Stimulated activated CD4-positive, alpha-beta T cell treated with anti-CD3 and anti-CD28 coated beads, Interleukin-2, amount 100 ng/mL, for 4 hours (primary cell): ENCODE measurements at places on chromosomes 16 and 17.

GRCh38 chr16:27259710-27260109 is 8.9 kb downstream of the NSMCE1 start:
- DNase-seq = no peak

DNA sequence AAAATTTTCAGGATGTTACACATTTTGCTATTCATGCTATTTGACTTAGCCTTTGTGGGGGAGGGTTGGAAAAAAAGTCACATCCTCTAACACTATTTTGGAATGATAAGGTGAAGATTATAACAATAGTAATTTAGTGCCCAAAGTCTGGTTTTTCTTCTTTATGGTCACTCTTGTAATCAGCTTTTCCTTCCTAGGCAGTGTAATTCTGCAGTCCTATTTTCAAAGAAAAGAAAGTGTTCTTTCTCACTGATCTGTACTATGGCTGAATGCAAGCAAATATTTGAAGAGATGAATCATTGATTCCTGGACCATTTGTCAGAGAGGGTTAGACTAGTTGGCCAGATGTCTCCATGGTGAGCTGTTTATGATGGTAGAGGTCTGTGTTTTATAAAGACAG is 8.4 kb downstream of the RSPRY1 start:
- DNase-seq = no peak

GRCh38 chr17:42697108-42697811 is 14.9 kb downstream of the CNTNAP1 start:
- no peak for DNase-seq

GRCh38 chr16:24753000-24753399 is 23.5 kb downstream of the TNRC6A start:
- no peak for DNase-seq

- no peak for DNase-seq
These were observed 2.4 kb upstream of the TACO1 start for GRCh38 chr17:63598281-63598680.

GRCh38 chr16:30127993-30128392 is 5.0 kb upstream of the MAPK3 start:
- DNase-seq = no peak

GRCh38 chr17:49294122-49294521 is 63.5 kb upstream of the PHOSPHO1 start:
- DNase-seq = no peak

GRCh38 chr17:50956750-50957523 is 90.8 kb upstream of the TOB1 start:
- peak; percentile 41 for DNase-seq

- DNase-seq = no peak
These were observed 21.3 kb downstream of the B9D1 start for GRCh38 chr17:19341211-19341631.

DNA sequence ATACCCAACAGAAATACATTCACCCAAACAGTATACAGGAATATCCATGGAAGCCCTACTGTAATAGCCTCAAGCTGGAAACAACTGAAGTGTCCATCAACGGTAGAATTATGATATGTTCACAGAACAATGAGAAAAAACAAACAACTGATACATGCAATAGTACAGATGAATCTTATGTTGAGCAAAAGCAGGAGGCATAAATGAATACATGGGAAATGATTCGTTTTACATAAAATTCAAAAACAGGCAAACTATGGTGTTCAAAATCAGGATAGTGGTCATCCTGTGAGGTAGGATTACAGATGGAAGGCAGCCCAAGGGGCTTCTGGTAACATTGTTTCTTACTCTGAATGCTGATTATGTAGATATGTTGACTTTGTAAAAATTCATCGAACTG is 25.1 kb downstream of the RFFL start:
- no peak for DNase-seq

DNA sequence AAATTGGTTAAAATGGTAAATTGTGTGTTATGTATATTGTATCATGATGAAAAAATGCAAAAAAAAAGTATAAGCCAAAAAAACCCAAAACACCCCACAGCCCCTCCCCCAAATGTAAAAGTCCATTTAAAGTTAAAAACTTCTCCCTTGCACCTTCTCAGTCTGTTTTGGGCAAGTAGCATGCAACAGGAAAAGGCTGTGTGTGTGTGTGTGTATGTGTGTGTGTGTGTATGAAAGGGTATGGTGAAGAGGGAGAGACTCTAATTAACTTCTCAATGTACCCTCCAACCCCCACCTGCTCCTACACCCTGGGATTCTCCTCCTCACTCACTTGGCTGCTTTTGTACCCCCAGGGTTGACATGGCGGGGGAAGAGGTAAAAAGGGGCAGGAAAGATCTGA is 9.2 kb upstream of the GGT6 start:
- no peak for DNase-seq

- DNase-seq = no peak
These were observed 354.3 kb upstream of the GOT2 start for GRCh38 chr16:59088431-59088830.

- no peak for DNase-seq
These were observed 16.8 kb upstream of the EMP2 start for GRCh38 chr16:10597187-10597601.

GRCh38 chr17:73419881-73420280 is 108.1 kb upstream of the CDC42EP4 start:
- DNase-seq = no peak

- DNase-seq = no peak
These were observed 61.3 kb downstream of the C16orf95 start for GRCh38 chr16:87255866-87256265.

DNA sequence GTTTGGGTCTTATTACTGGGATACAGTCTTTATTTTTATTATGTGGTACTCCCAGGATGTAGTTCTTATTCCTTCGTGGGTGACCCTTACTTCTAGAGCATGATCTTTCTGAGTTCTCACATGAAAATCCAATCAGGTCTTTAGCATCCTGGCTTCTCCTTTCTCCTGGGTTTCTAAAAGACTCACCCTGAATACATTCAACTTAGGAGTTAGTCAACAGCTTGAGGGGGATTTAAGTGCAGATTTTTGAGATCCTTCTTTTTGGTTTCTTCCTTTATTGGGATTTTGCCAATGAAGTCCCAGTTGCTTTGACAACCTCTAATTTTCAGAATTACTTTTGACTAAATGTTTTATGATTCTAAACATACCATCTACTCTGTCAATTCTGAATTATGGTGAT is 68.2 kb downstream of the SIAH1 start:
- no peak for DNase-seq

GRCh38 chr17:72863526-72864211 is 228.8 kb downstream of the SLC39A11 start:
- DNase-seq = no peak

DNA sequence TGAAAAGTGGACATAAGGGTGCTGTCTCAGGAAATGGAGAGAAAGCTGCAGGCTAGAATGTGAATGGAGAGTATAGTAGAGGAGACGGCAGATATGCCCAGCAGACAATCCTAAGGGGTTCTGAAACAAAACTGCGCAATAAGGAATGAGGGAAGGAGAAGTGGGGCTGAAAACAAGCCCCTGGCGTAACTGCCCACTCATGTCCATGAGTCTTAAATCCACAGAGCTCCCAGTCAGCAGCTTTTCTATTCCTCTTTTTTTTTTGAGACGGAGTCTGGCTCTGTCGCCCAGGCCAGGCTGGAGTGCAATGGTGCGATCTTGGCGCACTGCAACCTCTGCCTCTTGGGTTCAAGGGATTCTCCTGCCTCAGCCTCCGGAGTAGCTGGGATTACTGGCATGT is 5.9 kb downstream of the STRADA start:
- DNase-seq = no peak

GRCh38 chr17:32849879-32850278 is 27.0 kb downstream of the MYO1D start:
- no peak for DNase-seq

GRCh38 chr16:66364959-66365306 is 1.6 kb upstream of the CDH5 start:
- DNase-seq = no peak

- no peak for DNase-seq
These were observed 6.7 kb upstream of the GUCY2D start for GRCh38 chr17:7995724-7996123.

DNA sequence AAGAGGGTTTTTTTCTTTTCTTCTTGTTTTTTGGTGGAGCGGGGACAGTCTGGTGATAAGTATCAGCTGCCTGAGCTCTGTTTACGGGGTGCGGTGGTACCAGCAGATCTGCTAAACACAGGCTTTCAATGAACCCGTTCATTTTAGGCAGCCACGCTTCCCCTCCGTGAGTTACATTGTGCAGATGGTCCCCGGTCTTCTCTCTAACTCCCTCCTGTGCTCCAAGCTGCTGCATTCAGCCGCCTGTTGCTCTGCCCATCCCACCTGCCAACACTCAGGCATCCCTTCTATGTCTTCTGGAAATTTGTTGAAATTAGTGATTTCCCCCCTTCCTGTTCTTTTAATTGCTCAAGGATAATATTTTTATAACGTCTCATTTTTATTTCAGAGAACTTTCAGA is 82.1 kb upstream of the ELAC2 start:
- no peak for DNase-seq

DNA sequence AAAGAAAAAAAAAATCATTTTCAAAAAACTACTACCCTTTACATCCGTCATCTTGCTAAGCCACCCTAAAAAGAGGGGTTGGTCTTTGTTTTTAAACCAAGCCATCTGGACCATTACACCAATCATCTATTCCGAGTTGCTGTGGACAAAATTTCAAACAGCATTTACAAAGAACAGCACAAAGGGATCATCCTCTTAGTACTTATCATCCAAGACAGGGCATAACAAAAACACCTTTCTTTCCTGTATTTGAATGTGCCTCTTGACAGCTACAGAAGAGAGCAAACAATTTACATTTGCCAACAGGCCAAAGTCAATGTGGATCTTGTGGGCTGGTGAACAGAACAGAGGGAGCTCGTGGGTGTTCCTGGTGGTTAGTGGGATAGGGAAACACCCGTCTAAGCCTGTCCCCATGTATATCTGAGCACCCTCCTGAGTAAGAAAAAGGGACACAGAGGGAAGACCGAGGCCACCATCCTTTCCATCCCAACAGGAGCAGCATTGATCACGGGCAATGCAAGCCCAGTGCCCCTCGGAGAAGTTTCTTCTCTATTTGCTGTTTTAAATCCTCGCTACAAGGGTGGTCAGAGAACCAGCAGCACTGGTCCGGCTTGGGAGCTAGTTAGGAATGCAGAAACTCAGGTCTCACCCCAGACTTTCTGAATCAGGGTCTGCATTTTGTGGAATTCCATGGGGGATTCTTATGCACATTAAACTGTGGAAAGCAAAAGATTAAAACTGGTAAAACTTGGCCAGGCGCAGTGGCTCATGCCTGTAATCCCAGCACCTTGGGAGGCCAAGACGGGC is 1.9 kb downstream of the SLC39A11 start:
- no peak for DNase-seq

DNA sequence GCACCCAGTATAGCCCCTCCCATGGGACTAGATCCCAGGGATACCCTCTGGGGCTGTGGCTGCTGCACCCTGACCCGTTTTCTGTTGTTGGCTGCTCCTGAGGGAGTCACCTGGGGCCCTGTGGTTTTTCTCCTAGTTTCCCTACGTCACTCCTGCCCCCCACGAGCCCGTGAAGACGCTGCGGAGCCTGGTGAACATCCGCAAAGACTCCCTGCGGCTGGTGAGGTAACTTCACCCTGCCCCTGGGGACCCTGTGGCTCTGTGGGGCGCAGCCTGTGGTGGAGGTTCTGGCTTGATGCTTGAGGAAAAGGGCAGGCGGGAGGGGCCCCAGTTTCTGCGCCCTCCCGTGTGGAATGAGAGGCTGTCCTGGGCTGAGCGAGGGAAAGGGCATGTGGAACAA is 27.2 kb downstream of the MGRN1 start:
- no peak for DNase-seq

DNA sequence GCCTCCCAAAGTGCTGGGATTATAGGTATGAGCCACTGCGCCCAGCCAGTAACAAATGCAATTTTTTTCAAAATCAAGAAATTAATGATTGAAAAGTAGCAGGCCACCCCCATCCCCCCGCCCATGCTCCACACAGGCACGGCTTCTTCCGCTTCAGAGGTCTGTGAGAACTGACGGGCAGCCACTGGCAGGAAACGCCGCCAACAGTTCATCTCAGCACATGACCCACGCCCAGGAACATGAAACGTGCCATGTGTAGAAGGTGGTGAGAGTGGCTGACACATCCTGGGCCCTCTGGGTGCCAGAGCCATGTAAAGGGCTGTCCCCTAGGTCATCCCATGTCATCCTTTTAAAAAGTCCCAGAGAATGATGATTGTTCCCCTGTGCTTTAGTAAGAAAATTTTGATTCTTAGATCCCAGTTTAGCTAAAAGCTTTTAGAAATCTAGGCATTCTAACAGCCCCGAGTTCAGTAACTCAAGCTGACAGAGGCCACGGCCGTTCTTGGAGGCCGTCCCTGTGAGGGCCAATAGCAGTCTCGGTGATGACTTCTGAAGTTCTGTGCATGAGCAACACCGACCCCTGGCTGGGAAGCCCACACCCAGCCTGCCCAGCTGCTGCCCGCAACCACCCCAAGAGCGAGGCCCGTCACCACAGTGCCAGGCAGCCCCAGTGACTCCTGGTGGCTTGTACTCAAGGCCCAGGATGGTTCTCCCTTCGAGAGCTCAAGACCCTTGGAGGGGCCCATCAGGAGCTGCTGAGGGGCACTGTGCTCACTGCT is 52.1 kb downstream of the KLHDC4 start:
- peak; percentile 44 for DNase-seq

- DNase-seq = no peak
These were observed 426.6 kb downstream of the PMP22 start for GRCh38 chr17:14838567-14838966.

DNA sequence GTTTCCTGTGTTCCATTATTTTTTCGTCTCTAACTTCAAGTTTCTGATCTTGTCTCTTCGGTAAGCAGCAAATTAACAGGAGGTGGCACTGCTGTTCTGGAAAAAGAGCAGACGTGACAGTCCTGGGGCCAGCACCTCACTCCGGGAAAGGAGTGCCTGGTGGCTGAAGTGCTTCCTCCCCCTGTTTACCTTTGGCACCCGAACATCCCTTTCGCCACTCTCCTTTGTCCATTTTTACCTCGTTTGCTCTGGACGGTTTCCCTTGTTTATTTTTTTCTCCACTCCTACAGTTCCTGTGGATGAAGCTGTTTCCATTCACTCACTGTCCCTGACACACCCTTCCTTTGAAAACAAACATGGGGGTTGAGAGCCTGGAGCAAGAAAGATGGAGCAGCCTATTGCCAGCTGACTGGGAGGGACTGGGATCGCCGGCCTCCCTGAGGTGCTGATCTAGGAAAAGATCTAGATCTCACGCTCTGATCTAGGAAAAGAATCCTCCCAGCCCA is 12.6 kb downstream of the SAP30BP start:
- no peak for DNase-seq

DNA sequence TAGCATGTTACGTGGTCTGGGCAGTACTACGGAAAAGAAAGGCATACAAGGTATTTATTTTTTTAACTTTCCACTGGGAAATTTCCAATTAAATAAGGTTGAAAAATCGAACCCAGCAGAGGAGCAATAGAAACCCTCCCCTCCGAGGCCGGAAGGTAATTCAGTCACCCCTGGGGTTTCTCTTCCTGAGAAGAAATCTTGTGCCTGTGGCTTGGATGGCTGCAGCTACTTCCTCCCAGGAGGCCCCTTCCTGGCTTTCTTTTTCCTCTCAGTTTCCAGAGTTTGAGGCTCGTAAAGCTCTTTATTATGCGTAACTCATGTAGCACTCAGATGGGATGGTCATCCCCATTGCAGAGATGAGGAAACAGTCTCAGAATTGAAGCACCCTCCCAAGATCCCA is 140.3 kb downstream of the ASIC2 start:
- DNase-seq = no peak
